GM03348 (cell line): ENCODE measurements at places on chromosomes 6 and 20.

- no peak for DNase-seq
Observed at GRCh38 chr20:19571996-19572395, 186.1 kb upstream of the RIN2 start.

- peak; percentile 23 for DNase-seq
Observed at GRCh38 chr6:2744209-2744771, 6.4 kb downstream of the MYLK4 start.

DNA sequence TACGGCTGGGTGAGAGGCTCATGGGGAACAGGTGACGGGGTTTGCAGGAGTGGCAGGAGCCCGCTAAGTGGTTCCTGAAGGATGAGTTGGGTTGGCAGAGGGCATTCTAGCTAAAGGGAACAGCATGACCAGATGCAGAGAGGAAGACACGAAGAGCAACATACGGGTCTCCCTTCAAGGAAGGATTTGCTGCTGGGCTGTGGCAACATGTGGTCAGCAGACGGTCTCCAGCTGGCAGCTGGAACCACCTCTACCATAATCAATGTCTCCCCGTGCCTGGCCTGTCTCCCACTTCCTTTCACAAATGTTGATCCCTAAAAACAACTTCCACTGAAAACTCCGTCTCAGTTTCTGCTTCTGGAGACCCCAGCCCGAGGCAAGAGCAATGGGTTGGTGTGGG lies 80.6 kb upstream of the SULF2 start:
- no peak for DNase-seq

GRCh38 chr6:18243302-18243893 lies 20.9 kb downstream of the DEK start:
- no peak for DNase-seq

- DNase-seq, result no peak
Observed at GRCh38 chr6:18324706-18325042, 60.3 kb upstream of the DEK start.

DNA sequence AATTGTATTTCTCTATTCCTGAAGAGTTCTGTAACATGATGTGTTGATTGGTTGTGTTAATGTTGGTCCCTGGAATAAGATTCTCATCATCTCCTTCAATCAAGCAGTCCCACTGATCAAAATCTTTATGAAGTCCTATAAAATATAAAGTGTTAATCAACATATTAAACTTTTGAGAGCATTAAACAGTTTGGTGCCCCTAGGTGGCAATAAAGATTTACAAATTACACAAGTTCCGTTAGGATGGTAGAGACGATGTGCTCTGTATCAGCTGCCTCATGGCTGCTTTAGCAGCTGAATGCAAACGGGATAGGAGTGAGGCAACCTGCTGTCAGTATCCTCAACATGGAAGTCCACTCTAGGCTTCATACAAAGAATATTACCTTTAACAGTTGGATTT lies 16.9 kb downstream of the TDRD6 start:
- no peak for DNase-seq

DNA sequence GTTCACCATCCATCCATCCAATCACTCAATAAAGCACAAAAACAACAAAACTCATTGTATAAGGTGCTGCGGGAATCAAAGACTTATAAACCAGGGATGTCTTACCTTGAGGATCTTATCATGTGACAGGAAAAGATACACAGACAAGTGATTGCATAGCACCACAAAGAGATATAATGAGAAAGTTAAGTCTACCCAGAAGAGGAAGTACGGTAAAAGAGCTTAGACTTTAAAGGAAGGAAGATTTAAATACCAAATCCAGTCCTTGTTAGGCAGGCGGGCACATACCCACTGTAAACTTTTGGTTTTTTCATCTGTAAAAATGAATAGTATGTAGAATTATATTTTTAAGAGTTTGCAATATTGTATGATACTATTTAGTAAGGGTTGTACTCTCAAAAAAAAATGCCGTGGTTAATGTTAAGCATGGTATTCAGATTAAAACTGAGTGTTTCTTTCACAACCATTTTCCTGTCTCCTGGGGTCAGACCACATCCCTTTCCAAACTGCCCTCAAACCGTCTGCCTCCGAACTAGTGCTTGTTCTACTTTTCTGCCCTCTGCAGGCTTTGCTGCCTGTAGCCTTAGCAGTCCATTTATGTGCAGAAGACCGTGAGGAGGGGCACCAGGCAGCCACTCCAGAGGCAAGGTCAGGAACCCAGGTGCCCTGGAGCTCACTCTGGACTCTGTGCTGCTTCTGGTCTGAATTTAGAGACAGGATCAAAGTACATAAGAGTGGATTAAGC lies 179.5 kb upstream of the SYNDIG1 start:
- no peak for DNase-seq

DNA sequence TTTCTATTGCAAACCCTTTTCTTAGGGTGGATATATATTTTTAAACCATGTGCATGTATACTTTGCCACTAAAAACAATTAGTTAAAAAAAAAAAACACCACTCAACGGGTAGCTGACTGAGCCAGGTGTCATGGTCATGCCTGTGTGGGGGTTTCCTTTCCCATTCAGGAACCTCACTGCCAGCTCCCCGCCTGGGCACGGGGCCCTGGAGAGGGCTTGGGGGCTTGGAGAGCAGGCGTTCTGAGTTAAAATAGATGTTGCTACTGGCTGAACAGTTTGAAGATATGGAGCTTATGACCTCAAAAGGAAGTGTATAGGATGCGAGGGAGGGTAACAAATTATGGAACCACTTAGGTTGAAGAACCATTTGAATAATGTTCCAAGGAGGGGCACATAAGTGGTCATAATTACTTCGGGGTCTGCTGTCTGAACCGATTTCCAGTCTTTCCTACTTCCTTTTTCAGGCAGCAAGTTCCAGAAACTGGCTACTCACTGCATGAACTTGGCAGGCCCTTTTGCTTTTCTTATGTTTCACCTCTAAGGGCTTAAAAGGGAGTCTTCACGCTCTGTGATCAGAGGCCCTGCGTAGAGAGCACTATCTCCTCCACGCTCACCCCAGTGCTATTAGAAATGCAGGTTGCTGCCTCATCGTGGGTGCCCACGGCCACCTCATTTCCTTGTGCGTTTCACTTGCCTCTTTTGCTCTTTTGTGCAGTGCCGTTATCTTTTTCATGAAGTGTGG lies 9.9 kb downstream of the STX16 start:
- DNase-seq, result no peak

DNA sequence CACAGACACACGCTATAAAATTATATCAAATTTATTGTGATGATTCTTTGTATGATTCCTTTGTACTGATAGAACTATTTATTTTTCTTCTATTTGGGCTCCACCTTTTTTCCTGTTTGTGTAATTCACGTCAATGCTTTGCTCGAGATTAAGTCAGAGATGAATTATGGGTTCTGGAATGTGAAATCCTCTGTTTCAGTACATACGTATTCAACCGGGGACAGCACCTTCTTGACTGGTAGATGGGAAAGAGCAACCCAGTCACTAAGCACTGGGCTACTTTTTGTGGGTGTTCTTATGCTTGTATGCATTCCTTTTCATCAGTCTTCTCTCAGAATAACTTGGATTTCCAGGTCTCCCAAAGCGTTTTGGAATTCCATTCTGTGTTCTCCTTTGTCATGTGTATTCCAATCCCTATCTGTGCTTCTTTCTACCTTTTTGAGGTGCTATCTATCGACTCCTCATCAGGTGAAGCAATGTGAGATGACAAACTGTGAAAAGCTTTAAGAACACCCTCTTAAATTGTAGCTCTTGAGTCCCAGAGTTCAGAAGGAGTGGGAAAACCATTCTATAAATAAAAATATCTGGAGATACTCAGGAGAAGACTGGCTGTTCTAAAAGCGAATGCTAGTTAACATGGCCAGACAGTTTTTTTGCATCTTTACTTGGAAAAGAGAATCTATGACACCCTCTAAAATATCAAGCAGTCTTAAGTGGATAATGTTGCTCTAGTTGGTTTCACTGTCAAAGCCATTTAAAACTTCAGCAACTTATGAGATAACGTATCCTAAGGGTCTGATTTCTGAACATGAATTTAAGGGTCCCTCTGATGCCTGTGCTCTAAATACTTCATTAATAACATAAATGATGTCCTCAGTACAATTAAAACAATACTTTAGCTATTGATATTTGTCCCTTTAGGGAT lies 197.7 kb upstream of the PREP start:
- no peak for DNase-seq

GRCh38 chr6:100671740-100672139 lies 207.0 kb upstream of the SIM1 start:
- DNase-seq, result no peak

- no peak for DNase-seq
Observed at GRCh38 chr6:167746975-167747374, 79.7 kb upstream of the AFDN start.

- no peak for DNase-seq
Observed at GRCh38 chr6:39007575-39007974, 41.0 kb upstream of the GLP1R start.

DNA sequence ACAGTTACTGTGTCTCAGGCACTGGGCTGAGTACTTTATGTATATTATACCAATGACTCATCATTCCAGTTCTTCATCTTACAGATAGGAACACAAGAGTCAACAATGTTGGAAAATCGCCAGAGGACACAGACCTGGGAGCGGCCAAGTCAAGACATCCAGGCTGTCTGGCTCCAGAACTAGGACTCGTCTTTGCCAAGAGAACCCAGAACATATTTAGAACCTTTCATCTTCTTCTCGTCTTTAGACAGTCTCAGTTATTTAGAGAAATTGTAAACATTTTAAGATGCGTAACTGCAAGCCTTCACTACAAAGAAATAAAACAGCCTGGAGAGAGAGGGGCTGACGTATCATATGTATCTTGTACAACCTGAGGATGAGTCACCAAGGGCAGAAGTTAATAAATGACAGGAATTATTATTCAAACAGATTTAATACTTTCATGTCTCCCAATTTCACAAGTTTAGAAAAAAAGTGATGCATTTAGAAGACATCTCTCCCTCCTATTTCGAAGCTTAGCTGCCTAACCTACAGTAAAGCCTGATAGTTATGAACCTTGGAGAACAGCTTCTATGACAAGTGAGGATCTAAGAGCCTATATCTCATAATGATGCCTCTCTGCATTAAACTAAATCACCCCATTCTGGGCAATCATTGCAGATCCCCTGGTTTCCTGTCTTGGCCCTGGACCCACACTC lies 43.4 kb downstream of the SLC22A3 start:
- DNase-seq, result no peak
